ENCODE measurements at places on chromosomes 3 and 15.

DNA sequence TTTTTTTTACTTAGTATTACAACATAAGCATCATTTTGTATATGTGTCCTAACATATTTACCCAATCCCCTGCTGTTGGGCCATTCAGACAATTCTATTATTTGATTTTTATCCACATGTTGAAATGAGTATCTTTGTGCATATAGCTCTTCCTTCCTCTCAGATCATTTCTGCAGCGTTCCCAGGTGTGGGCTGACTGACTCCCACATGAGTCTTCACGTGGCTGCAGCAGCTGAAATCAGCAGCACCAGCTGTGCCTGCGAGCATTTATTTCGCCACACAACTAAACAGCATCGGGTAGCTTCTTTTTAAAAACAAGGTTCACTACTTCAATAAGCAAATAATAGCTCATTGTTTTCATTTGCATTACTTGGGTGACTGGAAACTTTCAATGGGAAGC is 44.5 kb upstream of the PDE8A start:
- DNase-seq = no peak

GRCh38 chr3:113166719-113167492 is 44.5 kb upstream of the BOC start:
- no peak for DNase-seq

DNA sequence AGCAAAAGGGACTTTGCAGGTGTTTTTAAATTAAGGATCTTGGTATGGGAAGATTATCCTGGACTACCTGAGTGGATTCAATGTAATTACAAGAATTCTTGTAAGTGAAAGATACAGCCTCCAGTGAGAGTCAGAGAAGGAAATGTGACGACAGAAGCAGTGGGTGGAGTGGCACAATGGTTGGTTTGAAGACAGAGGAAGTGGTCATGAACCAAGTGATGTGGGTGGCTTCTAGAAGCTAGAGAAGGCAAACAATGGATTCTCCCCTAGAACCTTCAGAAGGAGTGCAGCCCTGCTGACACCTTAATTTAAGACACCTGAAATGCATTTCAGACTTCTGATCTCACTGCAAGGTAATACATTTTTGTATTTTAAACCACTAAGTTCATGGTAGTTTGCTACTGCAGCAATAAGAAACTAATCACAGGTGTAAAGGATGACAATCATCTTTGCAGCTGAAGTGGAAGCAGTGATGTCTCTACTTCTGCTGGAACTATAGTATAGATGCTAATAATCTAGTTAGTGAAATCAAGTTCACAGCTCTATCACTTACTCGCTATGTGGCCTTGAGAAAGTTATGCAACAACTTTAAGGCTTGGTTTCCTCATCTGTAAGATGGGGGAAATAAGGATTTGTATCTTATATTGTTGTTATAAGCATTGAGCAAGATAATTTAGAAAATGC is 403.4 kb upstream of the SUCLG2 start:
- no peak for DNase-seq

DNA sequence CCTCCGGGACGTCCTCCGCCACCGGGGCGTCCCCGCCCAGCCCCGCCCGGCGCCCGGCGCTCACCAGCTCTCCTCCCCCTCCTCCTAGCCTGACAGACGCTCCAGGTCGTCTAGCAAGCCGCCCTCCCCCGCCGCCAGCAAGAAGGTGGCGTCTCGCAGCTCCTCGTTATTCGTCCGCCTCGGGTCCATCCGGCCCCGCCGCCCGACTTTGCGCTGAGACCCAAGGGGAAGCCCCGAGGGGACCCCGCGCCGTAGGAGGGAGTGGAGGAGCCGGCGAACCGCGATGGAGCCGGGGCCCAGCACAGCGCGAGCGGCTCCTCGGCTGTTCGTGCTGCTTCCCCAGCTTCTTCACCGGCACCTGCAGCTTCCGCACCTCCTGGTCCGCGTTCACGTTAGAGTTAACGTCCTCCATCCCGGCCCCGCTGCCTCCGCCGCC is 26.3 kb upstream of the MTHFS start:
- no peak for DNase-seq

DNA sequence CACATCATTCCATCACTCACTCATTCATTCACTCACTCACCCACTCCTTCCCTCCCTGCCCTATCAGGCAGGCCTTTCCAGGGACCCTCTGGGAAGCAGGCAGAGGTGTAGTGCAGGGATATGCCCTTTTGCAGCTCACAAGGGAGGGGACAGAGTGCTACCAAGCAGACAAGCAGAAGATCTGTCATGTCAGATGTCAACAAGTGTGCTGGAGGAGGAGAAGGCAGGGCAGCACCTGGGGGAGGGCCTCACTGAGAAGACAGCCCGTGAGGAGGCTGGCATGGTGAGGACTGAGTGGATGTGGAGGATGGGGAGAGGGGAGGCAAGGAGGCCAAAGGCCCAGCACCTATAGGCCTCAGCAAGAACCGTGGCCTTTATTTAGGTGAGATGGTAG is 15.3 kb downstream of the ABTB1 start:
- no peak for DNase-seq

DNA sequence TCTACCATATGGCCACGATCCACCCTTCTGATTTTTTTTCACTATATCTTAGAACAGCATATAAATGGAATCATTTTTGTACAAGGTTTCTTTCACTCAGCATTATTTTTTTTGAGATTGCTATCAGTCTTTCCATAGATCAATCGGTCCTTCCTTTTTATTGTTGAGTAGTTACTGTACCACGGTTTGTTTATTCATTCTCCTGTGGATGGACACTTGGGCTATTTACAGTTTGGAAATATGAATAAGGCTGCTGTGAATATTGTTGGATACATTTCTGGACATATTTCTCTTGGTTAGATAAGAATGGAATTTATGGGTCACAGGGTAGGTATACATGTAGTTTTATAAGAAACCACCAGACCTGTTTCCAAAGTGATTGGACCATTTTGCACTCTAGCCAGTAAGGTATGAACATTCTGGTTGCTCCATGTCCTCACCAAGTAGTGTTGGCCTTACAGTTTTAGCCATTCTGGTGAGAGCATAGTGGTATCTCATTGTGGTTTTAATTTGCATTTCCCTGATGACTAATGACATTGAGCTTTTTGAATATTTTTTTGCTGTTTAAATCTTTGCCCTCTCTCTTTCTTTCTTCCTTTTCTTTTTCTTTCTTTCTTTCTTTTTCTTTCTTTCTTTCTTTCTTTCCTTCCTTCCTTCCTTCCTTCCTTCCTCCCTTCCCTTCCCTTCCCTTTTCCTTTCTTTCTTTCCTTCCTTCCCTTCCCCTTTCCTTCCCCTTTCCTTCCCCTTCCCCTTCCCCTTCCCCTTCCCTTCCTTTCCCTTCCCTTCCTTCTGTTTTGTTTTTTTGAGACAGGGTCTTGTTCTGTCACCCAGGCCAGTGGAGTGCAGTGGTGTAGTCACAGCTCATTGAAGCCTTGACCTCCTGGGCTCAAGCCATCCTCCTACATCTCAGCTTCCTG is 49.2 kb downstream of the LRRK1 start:
- no peak for DNase-seq

DNA sequence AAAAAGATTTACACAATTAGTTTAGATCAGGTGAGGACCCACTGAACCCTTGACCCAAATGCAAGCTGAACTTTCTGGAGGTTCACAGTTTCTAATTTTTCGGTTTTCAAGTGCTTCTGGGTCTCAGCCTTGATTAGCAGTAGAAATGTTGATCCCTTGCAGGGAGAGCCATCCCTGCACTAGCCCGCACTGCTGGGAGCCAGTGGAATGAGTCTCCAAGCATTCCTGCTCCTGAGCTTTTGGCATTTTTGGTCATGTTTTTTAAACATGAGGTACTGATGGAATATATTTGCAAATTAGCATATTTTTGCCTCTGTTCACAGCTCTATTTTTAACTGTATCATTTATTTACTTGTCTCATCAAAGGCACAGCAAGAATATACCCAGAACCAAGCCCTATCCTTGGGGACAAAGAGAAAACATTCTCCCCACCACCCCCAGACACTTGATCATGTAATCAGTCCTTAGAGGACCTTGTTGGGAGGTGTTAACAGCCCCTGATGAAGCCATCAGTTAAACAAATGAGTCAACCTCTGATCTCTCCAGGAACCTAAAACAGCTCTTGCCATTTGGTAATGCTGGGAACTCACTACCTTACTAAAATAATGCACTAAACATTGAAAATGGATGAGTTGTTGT is 119.0 kb upstream of the CTDSPL start:
- DNase-seq = no peak

GRCh38 chr3:107810171-107811071 is 280.4 kb downstream of the CD47 start:
- no peak for DNase-seq

DNA sequence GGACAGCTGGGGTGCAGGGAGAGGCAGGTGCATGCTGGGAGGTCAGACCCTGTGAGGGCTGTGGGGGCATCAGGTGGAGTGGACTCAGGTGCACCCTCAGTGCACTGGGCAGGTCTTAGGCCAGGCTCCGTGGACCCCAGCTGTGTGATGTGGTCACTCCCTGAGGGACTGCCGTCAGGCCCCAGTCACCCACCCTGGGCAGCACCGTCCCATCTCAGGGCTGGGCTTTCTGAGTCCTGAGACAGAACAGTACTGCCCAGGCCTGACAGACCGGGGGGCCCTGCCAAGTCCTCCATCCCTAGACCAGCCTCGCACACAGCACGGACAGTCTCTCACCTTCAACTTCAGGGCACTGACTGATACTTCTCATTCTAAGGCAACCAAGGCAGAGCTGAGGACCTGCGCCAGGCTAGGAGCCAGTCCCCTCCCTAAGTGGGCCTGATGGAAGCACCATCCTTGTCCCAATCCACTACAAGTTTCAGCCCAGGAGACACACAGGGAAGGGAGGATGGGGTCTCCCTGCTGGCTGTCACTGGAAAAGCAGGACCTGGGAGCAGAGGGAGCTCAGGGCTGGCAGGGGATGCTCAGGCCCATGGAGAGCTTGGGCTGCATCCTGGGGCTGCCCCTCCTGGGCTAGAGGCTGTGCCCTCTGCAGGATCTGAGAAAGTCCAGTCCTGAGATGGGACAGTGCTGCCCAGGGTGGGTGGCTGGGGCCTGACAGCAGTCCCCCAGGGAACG is 86.3 kb downstream of the LMLN start:
- DNase-seq = no peak

- no peak for DNase-seq
Measured at GRCh38 chr3:188185717-188186251, 31.8 kb downstream of the LPP start.

- no peak for DNase-seq
Measured at GRCh38 chr3:8651418-8652323, 7.1 kb upstream of the SSUH2 start.

DNA sequence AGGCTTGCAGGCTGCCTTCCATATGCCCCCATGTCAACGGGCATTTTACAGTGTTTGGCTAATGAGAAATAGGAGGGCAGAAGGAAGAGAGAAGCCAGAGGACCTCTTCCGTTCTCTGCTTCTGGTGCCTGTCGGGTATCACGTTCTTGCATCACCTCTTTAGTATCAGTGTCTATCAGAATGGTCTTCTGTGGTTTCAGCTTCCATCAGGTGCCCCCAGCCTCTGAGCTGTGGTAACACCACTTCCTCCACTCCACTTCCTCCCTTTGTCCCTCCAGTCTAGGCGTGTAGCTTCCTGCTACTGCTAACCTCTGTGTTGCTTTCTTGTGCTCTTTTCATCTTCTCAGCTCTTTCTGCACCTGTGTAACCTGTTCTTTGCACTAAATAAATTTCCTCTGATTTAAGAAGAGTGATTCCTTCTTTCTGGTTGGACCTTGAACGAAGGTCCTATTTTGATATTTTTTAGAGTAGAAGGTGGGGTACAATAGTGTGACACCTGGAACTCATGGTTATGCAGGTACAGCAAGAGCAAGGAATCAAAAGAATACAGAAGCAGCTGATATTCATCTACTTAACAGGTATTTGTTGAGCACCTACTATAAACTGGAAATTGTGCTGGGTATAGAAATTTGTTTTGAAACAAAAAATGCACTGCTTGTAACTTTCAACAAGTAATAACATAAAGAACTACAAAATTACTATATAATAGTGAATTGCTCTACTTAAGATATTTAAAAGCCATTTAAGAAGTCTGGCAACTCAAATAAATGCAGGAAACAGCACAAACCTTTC is 27.4 kb upstream of the FOXB1 start:
- DNase-seq = no peak

GRCh38 chr3:169199283-169199682 is 464.2 kb downstream of the MECOM start:
- no peak for DNase-seq

DNA sequence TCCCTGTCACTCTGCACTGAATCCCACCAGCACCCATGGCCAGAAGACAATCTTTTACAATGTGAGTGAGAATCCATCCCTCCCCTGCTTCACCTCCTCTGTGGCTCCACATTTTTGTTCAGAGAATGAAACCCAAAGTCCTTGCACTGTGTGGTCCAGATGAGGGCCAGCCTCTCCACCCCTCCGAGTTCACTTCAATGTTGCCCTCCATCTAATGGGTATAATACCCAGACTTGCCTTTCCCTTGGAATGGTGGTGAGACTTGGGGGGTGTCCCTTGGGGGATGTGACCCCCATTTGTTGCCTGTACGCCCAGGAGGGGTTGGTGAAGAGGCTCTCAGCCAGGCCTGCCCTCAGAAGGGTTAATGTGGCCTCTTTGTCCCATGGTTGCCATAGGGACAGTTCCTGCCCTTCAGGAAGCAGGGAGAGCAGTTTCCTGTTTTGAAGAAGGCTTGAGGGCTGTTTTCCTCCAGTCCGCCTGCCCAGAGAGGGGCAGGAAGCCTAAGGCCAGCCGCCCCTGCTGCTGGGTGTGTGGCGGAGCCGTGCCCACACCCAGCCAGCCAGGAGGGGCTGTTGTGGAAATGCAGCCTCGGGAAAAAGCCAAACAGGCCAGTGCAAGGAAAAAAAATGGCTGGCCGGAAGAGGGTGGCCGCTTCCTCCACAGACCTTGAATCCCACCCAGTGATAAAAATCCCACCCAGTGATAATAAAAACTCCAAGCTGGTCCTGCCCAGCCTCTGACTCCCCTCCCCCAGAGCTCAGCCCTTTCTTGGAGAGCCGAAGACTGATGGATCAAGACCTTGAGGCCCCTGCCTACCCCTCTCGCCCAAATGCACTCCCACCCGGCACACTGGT is 14.6 kb upstream of the FGD5 start:
- DNase-seq = no peak

DNA sequence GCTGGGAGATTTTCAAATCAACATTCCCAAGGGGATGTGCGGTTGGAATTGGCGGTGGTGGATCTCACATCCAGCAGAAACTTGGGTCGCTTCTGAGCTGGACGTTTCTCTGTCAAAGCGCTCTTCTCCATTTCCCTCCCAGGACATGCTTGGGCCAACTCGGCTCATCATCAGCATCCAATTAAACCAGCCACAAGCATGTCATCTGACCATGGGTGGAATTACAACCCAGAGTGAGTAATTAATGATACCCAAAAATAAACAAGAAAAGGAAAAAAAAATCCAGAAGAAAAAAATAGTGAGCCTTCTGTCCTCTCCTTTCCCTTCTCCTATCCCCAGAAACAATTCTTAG is 111.2 kb downstream of the XXYLT1 start:
- no peak for DNase-seq

- DNase-seq = no peak
Measured at GRCh38 chr3:29385046-29385830, 104.4 kb downstream of the RBMS3 start.

DNA sequence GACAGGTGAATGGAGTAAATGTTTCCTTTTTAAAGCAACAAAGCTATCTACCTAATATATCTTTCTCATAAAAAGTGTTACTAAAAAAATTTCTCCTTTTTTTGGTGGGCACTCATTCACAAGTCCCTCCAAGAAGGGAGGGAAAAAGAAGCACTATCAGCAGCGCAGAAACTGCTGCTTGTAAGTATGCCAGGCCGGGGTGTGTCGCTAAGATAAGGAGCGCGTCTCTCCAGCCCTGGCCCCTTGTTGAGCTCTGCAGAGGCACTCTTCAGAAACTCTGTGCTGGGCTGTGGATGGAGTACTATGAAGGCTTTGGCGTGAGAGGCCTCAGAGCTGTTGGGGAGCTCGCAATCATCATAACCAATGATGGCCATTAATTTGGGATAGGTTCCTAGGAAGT is 49.1 kb downstream of the ZDHHC3 start:
- DNase-seq = no peak
